NCI-H345 (cell line): ENCODE measurements at places on chromosomes 7 and 10.

DNA sequence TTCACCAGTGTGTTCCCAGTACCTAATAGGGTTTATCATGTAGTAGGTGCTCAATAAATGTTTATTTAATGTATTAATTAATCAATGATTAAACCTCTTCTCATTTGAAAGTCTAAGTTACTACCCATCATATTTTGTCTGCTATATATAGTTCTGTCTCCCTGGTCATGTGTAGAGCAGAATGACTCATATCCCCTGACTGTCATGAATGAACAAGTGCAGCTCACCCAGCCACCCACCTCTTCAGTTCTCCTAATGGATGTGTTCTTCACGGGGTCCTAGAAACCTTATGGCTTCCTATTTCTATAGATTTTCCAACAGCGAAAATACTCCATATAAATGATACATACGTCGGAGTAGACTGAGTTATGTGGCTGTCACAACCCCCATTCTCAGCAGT is 64.5 kb downstream of the HIF1AN start:
- no peak for DNase-seq

- DNase-seq = no peak
Observed at GRCh38 chr10:128230401-128230800, 104.2 kb upstream of the MKI67 start.

DNA sequence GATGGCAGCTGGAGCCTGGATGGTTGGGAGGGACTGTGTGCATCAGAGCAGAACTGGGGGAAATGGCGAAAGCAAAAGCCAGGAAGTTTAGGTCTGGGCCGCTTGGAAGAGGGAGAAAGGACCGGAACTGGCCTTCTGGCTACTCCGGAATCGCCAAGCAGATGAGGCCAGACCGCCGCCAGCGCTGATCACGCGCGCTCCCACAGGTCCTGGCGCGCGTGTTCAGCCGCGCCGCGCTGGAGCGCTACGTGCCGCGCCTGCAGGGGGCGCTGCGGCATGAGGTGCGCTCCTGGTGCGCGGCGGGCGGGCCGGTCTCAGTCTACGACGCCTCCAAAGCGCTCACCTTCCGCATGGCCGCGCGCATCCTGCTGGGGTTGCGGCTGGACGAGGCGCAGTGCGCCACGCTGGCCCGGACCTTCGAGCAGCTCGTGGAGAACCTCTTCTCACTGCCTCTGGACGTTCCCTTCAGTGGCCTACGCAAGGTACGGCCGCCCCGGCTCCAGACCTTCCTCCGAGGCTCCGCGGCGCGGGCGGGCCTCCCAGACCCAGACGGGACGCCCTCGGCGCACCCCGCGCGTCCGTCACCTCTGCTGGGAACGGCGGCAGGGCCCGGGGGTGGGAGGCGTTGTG is 2.0 kb downstream of the CYP26C1 start:
- DNase-seq = peak; percentile 12

DNA sequence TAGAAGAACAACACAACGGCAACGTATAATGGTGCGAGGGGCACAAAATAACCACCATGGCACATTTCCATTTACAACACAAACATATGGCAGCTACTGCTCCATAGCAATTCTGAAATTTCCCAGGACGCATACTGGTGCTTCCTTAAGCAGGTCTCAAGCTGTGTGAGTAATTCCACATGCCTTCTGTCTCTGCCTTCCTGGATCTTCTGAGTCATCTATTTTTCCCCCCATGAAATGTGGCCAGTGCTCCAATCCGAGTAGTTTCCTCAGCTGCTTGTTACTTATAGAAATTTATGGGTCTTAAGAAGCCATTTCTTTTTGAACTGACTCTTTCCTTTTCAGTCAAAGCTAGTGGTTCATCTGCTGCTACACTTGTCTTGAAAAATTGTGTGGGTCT is 256.6 kb upstream of the KLF6 start:
- no peak for DNase-seq

DNA sequence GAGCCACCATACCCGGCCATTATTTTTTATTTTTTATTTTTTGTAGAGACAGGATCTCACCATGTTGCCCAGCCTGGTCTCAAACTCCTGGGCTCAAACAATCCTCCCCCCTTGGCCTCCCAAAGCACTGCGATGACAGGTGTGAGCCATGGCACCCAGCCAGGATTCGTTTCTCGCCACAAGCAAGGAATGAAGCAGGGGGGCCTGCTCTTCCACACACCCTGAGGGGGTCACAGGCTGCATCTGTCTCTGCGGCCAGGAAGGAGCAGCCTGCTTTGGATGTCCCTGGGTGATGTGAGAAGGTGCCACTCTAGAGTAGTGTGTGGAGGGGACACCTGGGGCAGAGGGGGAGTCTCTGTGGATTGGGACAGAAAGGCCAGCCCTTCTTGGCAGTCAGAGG is 61.3 kb upstream of the TNRC18 start:
- peak; percentile 48 for DNase-seq

GRCh38 chr10:94193466-94193924 is 169.2 kb downstream of the NOC3L start:
- no peak for DNase-seq

DNA sequence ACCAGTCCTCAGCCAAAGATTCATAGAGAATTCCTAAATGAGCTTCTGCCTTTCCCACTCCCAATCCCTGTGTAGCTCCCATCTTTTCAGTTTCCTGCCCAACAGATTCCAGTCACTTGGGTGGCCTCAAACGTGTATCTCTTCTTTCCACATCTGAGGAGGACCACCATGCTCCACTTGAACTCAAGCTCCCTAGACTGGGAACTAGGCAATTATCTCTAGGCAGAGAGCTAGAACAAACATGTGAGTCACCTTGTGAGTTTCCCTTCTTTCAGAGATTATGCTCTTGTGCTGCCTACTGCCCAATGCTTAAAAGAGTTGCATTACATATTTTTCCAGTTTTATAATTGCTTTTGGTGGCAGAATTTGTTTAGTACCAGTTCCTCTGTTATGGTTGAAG is 178.0 kb downstream of the MDFIC start:
- DNase-seq = no peak

- no peak for DNase-seq
Observed at GRCh38 chr10:26446258-26446657, 8.1 kb downstream of the APBB1IP start.

- no peak for DNase-seq
Observed at GRCh38 chr7:157685430-157686284, 348.9 kb downstream of the DNAJB6 start.

GRCh38 chr7:28933846-28934320 is 24.2 kb downstream of the TRIL start:
- DNase-seq = no peak

- DNase-seq = no peak
Observed at GRCh38 chr10:22557321-22557720, 157.1 kb downstream of the PIP4K2A start.

- no peak for DNase-seq
Observed at GRCh38 chr7:139820089-139820488, 9.0 kb upstream of the TBXAS1 start.

- DNase-seq = no peak
Observed at GRCh38 chr7:118502235-118502634, 277.7 kb downstream of the ANKRD7 start.

GRCh38 chr10:28883741-28884423 is 206.6 kb downstream of the BAMBI start:
- DNase-seq = no peak

DNA sequence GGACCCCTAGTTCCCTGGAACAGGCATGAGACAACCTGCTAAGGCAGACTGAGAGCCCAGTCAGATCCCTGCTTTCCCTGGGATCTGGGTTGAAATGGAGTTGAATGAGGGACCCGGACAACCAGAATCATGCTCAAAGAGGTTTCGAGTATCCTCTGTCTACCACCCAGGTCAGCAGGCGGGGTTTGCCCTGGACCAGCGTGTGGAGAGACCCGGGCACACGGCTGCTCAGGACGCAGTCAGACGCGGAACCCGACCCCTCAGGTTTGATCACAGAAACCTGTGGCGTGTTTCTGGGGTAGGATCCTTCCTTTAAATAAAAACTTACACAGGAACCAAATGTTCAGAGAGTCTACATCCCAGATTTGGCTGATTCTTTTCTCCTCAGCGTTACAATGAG is 330.6 kb downstream of the PTPRN2 start:
- DNase-seq = no peak

DNA sequence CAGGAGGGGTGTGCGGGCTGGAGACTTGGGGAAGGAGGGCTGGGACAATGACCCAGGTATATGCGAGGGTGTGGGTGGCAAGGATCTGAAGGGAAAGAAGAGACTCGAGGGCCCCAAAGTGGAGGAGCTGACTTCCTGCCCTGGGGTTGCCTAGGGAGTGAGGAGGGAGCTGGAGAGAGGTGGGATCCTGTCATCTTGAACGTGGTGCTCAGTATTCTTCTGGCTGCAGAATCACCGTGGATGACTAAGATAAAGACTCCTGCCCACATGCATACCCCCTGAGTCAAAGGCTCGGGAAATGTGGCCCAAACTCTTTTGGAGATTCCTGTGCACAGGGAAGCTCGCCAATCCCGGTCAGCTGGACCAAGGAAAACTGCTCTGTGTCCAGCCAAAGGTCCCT is 31.2 kb downstream of the COL17A1 start:
- no peak for DNase-seq

GRCh38 chr7:158782761-158783401 is 46.4 kb downstream of the ESYT2 start:
- peak; percentile 37 for DNase-seq

DNA sequence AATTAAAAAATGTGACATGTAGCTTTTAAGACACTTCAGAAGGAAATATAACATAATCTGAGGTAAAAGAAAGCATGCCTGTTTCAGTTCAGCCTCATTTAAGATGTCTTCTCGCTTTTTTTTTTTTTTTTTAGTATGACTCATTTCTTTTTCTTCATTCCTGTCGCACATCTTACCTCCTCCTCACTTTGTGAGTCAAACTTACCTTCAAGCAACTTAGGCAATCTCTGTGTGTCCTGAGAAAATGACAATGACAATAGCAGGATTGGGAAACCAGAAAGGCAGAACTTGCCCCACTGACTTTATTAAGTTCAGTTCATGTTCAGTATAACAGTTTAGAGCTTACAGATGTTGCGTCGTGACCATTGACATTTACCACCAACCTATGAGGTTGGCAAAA is 7.7 kb downstream of the PTN start:
- DNase-seq = no peak

DNA sequence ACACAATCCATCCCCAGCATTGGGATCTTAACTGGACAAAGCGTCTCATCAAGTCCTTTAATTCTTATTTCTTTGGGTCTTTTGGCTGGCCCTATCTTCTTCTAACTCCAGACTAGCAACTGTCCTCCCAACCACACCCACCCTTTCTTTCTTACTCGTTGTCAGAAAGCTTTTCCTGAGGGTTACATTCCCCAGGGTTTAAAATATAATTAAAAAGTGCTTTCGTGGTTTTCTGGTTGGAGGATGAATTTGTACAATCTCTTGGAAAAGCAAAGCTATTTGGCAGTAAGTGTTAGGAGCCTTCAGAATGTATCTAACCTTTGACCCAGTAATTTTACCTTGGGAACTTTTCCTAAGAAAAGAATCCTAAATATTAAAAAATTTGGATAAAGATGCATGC is 10.4 kb upstream of the ITGB8 start:
- DNase-seq = no peak

- no peak for DNase-seq
Observed at GRCh38 chr10:43417950-43418768, 9.2 kb upstream of the HNRNPF start.
